ENCODE measurements at places on chromosomes 3 and 15.

DNA sequence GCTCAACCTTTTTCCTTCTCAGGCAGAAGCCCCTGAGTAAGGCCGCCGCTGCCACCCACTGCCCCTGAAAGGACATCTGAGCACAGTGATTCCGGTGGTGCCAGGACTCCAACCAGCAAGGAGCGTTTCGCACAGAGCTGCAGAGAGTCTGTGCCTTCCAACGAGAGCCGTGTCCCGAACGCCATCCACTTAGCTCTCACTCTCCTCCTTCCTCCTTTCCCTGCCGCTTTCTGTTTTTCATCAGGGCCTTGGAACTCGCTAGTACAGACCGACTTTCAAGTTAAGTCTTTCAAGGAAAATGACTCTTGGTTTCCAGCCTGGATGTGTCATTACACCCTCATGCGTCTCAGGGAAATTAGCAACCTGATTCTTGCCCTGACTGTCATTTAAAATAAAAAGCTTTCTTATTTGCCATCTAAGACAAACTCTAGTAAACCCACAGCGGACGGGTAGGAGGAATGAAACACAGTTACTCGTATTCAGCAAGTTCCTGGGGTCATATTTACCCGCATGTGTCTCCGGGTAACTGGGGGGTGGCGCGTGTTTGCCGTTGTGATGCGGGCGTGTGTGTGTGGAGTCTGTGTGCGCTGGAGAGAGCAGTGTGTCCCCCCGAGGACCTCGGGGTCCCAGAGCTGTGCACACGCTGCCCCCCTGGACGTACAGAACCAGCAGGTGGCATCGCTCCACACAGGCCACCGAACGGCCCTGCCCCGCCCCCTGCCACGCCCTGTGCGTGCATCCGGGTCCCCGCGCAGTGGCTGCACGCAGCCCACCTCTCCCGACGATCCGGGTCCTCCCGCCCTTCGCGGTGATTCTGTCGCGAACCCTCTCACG lies 30.4 kb upstream of the ALDH1A3 start:
- peak; percentile 23 for DNase-seq

- DNase-seq = no peak
Observed at GRCh38 chr3:110814170-110815007, 257.2 kb upstream of the NECTIN3 start.

- no peak for DNase-seq
Observed at GRCh38 chr3:35120026-35120425, 519.3 kb upstream of the ARPP21 start.

DNA sequence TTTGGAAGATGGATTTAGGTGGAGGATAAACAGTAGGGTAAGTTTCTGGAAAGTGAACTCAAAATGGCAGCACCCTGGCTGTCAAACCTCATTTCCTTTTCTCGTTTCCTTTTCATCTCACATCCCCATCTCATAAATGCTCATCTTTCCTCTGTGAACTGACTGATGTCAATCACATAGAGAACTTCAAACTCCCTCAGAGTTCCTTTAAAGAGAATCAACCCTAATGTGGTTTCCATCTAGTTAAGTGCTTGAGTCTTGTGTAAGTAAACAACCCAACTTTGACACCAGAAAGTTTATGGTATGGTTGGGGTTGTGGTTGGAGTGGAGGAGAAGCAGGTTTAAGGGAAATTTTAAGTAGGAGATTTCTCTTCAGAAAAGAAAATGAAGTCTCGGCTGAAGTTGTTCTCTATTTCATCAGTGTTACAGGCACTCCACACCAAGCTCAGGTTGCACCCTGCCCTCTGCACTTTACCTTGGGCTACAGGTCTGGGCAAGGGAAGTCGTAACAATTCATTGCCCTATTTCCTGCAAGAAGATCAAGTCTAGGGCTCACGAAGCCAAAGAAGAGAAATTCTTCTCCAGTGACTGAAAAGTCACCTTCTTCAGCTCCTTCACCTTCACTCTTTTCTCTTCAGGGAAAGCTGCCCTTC lies 34.4 kb upstream of the TNIK start:
- DNase-seq = no peak

- DNase-seq = no peak
Observed at GRCh38 chr15:43006991-43007390, 86.4 kb upstream of the TTBK2 start.

DNA sequence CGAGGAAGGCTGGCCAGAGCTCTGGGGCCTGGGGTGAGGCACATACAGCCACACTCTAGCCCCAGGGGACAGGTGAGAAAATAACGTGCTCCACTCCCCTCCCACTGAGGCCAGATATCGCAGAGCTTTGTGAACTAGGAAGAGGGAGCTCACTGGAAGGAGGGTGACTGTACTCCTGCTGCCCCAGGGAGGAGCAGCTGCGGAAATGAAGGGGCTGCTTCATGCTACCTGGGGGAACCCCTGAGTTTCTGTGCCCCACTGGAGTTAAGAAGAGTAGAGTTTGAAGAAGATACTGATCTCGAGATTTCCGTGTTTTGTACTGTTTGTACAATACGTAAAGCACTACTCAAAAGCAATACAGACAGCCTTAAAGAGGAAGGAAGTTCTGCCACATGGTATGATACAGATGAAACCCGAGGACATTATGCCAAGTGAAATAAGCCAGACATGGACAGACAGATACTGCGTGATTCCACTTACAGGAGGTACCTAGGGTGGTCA lies 44.6 kb downstream of the CMTM6 start:
- peak; percentile 81 for DNase-seq

GRCh38 chr3:57787867-57788623 lies 31.9 kb downstream of the SLMAP start:
- no peak for DNase-seq
